Stimulated activated CD8-positive, alpha-beta memory T cell treated with anti-CD3 and anti-CD28 coated beads, Interleukin-2, amount 100 ng/mL, for 1 hour (primary cell): ENCODE measurements at places on chromosomes 12 and 14.

GRCh38 chr12:39352471-39353017, 90.4 kb downstream of the KIF21A start:
- DNase-seq = no peak

GRCh38 chr14:99516871-99517642, 35.8 kb downstream of the CCNK start:
- no peak for DNase-seq

- DNase-seq = no peak
Measured at GRCh38 chr14:89912667-89913211, 41.8 kb downstream of the EFCAB11 start.

DNA sequence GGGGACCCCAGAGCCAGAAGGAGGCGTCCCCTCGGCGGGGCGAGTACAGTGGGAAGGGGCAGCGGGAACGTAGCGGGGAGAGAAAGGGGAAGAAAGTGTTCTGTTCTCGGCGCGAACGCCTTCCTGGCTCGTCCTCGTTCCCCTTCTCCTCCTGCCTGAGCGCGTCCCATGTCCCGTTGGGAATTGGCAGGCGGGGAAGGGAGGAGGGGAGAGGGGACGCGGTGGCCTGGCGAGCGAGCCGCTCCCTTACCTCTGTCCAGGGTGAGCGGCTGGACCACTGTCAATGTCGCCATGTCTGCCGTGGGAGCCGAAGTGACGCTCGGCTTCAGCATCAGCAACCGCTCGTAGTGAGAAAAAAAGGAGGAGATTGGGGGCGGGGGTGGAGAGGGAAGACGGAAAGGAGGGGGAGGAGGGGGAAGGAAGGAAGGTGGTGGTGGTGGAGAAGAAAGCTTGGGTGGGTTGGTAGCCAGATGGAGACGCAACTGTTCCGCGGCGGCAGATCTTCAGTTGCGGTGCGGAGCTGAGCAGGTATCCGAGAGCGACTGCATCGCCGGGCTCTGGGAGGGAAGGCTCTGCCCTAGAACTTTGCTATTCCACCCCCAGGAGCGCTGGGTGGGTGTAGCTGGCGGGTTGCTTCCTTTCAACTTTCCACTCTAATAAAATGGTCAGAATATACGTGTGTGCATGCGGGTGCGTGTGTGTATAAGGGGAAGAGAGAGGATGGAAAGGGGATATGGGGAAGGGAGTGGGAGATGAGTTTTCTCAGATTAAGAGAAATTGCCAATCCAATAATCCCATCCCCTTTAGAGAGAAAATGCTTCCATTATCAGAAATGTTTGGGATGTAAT, at the start of gene LIN7A:
TSS of gene LIN7A (minus strand) at position 544 of the 848 bp plus-strand sequence. CDS start at position 332, 212 bp downstream.
- no peak for DNase-seq

DNA sequence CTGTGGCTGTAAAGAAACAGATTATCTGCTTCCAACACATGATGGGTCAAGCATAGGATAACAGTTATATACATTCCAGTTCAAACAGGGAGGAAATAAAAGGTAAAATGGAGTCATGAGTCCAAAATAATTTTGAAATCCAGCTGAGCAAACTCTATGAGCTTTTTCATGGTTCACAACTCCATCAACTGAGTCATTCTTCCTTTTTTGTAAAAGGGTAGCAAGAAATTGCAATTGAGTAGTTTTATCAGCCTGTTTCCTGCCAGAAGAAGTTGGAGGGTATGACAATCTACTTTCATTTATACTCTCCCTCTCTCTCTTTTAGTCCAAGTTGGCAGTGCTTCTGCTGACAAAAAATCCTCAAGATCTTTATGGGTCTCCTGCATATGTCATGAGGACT, 95.6 kb downstream of the CPNE8 start:
- no peak for DNase-seq

- DNase-seq = no peak
Measured at GRCh38 chr12:2195085-2195484, 142.3 kb downstream of the CACNA1C start.

GRCh38 chr14:38592764-38593442, 337.0 kb upstream of the CLEC14A start:
- DNase-seq = no peak

DNA sequence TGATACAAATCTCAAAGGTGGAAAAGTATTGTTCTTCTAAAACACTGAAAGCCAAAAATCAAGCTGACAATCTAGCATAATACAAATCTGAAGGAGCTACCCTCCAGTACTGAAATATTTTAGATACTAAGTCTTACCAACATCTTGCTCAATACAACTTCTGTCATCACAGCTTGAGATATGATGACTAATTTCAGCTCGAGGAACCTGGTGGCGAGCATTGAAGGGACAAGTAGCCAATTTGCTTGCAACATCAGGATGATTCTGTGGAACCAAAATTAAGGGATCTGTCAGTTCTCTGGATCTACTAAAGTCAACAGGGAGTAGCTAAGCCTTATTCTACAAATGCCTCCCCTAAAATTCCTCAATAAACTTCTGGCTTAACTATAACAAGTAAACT, 10.4 kb downstream of the GTSF1 start:
- no peak for DNase-seq

DNA sequence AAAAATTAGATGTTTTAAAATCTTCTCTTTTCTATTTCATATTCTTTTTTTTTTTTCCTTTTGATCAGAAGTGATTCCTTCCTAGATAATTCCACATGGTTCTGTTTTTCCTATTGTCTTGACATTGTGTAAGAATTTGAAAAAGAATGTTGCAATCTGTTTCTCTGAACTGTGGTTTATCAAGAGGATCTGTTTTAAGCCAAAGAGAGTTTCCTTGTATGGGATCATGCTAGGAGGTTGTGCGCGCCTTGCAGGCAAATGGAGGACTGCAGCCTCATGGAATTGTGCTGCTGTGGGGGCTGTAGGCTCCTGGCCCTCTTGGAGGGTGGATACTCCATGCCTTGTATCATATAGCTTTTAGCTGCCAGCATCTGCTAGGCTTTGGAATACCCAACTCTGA, 43.3 kb upstream of the MBIP start:
- no peak for DNase-seq

- no peak for DNase-seq
Measured at GRCh38 chr12:45336331-45336730, 120.4 kb downstream of the ANO6 start.

GRCh38 chr12:104064842-104065427, 604 bp downstream of the HCFC2 start:
- DNase-seq = no peak

DNA sequence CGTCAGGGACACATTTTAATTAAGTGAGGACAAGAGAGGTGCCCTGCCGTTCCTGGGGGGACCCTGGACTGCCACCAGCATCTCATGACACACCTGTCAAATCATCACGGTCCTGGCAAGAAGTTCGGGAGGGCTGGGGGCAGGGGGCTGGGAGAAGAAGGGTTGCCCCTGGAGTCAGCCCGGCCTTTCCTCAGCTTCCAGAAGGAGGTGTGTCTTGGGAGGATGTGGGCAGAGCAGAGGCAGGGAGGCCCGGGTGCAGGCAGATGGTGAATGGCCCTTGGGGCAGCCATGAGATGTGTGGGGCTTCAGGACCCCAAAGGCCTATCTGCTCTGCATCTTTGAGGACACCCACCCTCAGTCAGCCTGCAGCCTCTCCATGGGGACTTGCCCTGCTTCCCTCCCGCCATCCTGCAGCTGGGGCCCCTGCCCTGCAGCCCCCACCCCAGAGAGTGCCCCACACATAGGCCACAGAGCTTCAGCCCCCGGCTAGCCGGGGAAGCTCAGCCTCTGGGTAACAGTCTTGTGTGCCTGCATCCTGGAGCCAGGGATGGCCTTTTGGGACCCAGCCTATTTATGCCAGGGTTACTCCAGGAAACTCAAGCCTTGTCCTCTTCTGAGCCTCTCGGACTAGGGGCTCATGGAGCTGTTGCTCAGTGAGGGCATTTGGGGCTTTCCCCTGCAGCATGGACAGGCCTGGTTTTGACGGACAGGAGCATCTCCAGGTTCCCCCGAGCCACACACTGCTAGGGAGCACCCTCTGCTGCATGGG, 178.5 kb downstream of the KIF26A start:
- no peak for DNase-seq

DNA sequence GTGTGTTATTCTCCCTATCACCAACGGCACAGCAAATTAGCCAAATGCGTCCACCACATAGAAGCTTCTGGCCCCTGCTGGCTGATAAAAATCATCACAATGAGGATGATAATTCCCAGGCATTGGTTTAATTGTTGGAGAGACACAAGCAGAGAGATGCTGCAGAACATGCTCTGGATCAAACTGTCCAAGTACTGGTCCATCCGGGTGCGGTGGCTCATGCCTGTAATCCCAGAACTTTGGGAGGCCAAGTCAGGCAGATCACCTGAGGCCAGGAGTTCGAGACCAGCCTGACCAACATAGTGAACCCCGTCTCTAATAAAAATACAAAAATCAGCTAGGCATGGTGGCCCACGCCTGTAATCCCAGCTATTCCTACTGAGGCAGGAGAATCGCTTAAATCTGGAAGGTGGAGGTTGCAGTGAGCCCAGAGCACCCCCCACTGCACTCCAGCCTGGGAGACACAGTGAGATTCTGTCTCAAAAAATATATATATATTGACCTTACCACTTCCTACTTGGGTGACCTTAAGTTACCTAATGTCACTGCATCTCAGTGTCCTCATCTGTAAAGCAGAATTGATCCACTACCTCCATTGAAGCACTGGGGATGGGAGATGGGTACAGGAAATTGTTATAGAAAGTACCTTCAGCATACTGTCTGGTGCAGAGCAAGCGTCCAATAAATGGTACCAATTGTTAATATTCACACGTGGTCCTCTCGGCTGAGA, 83.7 kb upstream of the EGLN3 start:
- no peak for DNase-seq

GRCh38 chr12:29492891-29493290, 4.6 kb downstream of the OVCH1 start:
- DNase-seq = no peak

- DNase-seq = no peak
Measured at GRCh38 chr12:67747869-67748742, 99.6 kb downstream of the DYRK2 start.

- DNase-seq = no peak
Measured at GRCh38 chr12:171743-172676, 41.9 kb downstream of the SLC6A12 start.

DNA sequence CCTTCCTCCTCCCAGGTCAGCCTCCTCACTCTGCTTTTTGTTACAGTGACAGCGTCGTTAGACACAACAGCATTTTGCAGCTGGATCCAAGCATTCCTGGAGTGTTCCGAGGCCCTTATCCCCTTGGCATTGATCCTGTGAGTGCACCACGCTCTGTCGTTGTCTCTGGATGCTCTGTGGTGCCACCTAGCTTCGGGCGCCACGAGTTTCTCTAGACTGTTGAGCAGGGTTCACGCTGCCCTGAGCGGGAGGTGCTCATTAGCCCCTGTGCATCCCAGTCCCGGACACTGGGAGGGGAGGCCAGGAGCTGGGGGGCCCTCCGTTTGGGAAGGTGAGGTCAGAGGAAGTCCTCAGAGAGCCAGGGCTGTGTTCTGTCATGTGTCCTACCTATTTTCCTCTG, 17.3 kb upstream of the DNAH10 start:
- no peak for DNase-seq

- DNase-seq = no peak
Measured at GRCh38 chr14:68409387-68409786, 383.5 kb downstream of the ZFP36L1 start.

DNA sequence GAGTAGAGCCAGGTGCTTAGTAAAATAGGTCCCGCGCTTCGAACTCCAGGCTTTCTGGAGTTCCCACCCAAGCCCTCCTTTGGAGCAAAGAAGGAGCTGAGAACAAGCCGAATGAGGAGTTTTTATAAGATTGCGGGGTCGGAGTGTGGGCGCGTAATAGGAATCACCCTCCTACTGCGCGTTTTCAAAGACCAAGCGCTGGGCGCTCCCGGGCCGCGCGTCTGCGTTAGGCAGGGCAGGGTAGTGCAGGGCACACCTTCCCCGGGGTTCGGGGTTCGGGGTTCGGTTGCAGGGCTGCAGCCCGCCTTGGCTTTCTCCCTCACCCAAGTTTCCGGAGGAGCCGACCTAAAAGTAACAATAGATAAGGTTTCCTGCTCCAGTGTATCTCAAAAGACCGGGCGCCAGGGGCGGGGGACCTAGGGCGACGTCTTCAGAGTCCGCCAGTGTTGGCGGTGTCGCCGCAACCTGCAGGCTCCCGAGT, 3.6 kb downstream of the SSTR1 start:
- no peak for DNase-seq

DNA sequence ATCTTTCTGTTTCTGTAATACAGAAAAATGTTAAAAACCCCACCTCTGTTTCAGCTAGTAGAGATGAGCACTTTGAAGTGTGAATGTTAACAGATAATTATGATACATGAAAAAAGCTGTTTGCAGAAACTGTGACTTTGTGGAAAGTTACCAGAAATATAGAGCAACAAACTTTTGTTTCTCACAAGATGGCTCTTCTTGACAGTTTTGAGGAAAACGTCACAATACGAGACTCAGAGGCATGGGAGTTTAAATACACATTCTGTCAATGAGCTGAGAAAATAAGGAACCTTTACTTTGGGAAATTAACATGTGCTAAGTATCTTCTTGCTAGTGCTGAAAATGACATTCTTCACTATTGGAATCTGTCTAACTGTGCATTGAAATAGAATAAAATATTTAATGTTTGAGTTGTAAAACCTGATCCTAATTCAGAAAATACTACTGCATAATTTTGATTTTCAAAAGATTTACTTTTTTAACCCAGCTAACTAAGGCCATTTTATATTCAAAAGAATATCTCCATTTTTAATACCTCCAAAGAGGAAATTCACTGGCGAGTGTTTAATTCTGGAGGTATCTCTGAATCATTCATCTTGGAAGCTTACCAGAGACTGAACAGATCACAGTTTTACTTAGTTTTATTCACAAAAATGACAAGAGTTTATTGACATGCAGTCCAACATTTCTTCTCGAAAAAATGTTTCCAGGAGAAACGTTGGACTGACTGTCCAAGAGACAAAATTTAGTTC, 308.9 kb upstream of the LRFN5 start:
- no peak for DNase-seq

DNA sequence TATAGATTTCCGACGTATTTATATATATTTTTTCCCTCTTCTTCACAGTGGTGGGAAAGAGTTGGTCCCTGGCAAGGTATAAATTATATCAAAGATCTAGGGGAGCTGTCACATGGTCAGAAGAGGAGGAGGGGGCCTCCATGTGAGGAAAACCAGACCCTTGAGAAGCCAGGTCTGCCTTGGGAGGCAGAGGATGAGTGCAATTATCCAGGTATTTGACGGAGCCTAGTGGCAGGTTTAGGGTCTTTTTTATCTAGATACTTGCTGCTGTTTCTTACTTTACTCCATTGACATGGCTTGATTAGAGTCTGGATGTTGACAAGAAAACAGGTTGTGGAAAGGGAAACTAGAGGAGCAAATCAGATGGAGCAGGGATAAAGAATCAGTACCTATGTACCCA, 5.5 kb downstream of the COPZ1 start:
- no peak for DNase-seq

DNA sequence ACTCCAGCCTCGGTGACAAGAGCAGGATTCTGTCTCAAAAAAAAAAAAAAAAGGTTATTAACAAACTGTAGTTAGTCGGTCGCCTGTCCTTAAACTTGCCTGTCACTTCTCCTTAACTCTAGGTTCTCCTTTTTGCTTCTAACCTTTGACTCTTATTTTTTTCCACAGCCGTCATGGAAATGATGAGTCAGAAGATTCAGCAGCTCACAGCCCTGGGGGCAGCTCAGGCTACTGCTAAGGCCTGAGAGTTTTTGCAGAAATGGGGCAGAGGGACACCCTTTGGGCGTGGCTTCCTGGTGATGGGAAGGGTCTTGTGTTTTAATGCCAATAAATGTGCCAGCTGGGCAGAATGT, 418 bp upstream of the MYG1 start:
- DNase-seq = no peak
